Substantia nigra (tissue), 51 donors: ENCODE measurements at places on chromosomes 1 and 21.
A peak's percentile ranks its signal among the peaks of the same experiment; 100 is the strongest.

- peak; percentile 55 for DNase-seq
Observed at GRCh38 chr1:151372058-151372934, at the start of gene SELENBP1. Gene SELENBP1 (minus strand): TSS chr1:151372705. CDS start chr1:151372641, 64 bp downstream.

- no peak for DNase-seq
Observed at GRCh38 chr1:109935451-109935900, 24.8 kb downstream of the CSF1 start.

DNA sequence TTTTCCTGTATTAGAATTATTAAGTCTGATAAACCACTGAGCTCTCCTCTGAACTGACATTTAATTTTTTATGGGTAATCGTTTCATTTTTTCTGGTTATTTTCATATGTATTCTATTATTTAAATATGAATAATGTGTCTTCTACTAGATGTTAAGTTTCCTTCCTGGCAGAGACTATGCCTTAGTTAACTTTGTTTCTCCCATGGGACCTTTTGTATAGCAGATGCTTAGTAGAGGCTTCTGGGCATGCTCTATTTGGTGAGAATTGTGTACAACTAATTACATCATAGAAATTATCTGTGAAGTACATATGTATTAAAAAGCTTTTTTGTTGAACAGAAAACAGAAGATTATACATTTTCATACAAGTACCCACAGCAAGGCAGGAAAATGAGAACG is 23.4 kb downstream of the CTBS start:
- no peak for DNase-seq

DNA sequence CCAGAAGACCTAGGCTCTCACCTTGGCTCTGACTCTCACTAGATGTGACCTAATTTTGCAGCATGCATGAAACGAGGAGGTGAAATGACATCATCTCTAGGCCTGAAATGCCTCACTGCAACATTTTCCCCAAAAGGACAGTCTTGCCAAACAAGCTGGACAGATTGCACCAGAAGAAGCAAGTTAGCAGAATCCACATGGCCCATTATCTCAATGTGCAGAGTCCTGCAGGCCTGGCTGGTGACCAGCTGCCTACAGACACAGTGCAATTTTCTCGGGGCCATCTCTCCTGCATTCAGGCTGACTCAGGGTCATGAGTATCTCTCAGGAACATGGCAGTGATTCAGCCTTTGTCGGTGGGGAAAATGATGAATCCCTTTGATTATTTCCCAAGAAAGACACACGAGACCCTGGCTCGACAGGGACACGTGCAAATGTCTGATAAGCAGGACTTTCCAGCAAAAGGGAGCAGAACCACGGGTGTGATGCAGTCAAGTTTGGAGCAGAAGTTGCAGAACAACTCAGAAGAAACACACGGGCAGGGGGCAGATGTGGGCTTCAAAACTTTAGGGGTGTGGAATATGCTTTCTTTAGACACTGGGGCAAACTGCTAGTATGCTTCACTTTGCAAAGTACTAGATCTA is 38.7 kb downstream of the TRIM67 start:
- DNase-seq = no peak

- DNase-seq = no peak
Observed at GRCh38 chr21:29989634-29990234, 49.9 kb upstream of the GRIK1 start.

DNA sequence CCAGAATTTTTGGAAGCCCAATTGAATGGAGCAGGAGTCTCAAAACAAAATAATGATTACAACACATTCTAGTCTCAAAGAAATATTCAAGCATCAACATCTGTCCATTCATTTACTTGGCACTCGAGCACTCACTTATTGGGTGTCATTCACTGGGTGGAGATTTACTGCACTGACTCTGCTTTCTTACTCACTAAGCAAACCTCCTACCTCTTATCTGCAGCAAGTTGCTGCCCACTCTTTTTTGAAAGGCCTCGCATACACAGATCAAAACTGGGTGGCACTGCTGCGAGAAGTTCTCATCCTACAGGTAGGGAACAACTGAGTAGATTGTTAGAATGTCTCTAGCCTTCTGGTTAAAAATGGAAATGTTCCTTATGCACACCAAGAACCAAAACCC is 18.0 kb downstream of the RHBDL2 start:
- DNase-seq = no peak

DNA sequence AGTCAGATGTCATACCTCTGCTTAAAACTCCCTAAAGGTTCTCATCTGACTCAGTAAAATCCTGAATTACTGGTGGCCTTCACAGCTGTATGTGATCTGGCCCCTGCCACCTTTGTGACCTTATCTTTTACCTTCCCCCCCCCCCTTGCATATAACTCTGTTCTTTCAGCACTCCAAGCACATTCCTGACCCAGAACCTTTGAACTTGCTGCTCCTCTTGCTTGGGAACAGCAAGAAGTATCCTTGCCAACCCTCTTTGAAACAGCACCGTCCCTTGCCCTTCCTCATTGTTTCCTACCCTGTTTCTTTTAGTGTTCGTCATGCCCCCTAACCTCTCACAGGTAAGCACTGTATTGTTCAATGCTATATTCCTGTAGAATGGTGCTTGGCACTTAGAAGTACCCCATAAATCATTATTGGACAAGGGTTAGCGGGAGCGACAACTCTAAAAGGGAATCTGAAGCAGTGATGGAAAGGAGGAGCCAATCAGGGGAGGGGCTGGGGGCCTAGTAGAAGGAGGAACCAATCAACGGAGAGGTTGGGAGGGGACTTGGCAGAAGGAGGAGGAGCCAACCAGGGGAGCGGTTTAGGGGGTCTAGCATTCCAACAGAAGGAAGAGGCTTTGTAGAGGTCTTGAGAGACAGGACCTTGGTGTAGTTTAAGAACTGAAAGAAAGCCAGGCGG is 13.9 kb downstream of the CACHD1 start:
- no peak for DNase-seq

DNA sequence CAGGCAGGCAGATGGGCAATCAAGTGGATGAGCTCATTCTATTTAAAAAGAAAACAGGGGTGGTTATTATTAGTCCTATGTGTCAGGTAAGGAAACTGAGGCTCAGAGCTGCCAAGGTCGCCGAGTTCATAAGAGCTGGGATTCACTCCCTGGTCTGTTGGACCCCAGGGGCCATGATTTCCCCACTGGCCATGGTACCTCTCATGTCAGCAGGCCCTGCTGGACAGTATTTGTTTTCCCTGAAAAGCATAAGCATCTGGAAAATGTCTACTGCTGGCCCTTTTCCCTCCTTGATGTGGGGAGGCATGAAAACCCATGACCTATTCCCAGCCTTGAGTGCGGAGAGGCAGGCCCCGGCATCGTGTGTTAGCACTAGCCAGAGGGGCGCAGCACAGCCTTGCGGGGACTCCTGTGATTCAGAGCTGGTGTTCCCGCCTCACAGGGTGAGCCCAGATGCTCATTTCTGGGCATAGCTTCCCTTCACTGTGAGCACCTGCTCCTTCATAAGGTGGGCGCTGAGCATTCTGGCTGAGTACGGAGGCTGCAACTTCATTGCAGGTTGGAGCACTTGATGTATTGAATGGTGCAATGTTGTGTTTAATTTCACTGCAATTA is 617.5 kb downstream of the PTPRU start:
- DNase-seq = no peak

GRCh38 chr1:174812016-174812415 is 187.7 kb upstream of the CACYBP start:
- DNase-seq = no peak

DNA sequence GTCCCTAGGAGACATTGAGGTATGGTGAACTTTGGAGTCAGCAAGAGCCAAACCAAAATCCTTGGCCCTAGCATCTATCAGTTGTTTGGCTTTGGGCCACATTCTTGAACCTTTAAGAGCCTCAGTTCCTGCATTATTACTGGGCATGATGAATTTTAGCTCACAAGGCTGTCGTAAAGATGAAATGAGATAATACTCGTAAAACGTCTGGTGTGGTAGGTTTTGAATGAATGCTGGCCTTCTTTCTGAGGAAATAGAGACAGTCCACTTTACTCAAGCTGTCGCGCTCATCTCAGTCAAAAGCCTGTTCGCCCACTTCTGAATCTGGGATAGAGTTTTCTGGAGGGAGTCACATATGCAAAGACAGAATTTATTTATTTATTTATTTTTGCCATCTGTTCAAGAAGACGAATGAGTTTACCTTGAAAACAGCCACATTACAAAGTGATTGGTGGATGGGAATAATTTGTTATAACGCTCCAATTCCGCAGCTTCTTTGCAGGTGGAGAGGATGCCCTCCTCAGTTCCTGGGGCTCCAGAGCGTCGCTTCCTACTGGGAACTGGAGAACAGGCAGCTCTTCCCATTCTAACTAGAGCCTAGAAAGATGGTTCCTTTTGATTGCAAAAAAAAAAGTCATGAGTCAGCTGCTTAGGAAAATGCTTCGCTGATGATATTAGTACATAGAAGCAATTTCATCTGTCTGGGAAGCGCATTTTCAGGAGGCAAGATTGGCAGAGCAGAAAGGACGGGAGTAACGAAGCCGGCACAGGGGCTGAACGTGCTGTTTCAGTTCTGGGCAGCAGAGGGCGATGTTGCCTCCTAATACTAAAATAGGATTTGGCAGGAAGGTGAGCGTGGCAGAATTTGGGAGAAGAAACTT is 49.9 kb upstream of the CYP2J2 start:
- peak; percentile 49 for DNase-seq

DNA sequence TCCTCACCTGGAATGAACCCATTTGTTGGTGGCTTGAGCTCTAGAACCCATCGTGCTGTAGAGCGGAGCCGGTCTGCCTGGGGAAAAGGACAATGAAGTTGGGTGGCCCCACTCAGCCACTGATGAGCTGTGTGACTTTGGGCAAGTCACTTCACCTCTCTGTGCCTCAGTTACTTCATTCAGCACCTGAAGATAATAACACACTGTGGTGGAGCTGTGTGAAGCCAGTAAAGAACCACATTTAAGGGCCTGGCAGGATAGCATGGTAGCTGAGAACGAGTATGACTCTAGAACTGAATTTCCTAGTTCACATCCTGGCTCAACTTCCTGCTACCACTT is 37.1 kb downstream of the EPHB2 start:
- DNase-seq = no peak

DNA sequence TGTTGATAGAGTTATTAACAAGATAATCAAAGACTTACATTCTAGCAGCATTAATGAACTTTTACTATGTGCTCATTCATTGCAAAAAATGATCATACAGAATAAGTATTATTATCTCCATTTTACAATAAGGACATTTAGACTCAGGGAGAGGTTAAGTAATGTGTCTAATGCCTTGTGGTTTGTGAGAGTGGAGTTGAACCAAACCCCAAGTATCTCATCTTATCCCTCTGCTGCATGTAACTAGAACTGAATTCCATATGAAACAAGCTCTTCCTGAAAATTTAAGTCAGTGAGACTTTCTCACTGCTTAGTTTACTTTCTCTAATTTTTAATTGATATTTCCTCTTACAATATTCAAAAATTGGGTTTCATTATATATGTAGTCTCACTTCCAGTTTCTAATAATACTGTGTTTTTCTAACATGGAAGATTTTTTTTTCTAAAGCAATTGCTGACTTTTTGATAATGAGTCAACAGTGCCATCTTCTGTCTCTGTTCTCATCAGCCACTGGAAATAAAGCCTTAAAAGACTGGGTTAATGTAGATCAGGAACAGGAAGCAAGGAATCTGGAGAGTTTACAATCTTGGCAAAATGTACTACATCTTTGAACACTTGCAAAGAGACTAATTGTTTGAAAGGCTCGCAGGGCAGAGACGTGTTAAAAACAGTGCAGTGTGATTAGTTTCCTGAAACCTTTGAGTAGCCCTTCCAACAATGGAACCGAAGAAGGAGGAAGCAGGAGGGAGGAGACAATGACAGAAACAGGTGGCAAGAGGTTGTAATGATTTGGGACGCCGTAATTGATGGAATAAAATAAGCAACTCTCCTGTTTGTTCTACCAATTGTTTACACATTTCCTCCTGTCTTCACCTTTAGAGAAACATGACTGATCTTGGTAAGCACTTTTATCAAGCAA is 567.6 kb downstream of the MRPL39 start:
- no peak for DNase-seq

DNA sequence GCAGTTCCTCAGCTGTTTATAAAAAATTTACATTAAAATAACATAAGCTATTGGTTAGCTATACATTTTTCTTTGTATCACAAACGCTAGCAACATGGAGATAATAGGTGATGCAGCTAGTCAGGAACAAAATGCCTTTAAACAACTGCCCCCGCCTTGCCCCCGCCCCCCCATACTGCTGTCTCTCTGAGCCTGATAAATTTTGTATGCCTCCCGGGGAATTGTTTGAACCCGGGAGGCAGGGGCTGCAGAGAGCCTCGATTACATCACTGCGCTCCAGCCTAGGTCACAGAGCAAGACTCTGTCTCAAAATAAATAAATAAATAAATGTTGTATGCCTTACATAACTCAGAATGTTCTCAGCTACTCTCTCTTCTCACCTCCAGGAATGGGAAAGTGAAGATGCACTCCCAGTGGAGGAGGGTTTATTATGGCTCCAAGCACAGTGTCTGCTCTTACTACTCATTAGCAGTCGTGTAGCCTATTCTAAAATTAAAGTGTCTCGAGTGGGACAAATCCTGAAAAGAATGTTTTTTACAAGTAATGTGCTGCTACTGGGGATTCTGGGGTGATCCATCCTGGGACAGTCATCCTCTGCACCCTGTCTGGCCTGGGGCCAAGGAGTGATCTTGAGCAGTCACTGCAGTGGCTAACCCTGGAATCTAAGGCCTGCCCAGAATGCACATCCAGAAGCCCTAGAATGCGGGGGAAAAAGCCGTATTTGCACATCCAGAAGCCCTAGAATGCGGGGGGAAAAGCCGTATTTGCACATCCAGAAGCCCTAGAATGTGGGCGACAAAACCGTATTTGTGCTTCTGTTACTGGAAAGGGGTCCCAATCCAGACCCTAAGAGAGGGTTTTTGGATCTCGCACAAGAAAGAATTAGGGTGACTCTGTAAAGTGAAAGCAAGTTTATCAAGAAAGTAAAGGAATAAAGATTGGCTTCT is 39.4 kb upstream of the ZNF496 start:
- no peak for DNase-seq

DNA sequence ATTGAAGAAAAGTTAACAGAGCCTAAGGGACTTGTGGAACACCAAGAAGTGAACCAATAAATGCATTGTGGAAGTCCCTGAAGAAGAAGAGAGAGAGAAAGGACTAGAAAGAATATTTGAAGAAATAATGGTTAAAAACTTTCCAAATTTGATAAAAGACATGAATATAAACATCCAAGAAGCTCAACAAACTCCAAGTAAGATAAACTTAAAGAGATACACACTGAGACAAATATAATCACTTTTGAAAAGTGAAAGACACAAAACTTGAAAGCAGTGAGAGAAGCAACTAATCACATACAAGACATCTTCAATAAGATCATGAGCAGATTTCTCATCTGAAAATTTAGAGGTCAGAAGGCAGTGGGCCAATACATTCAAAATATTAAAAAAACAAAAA is 91.2 kb downstream of the MPZL1 start:
- no peak for DNase-seq

GRCh38 chr1:190226006-190226405 is 251.7 kb downstream of the BRINP3 start:
- no peak for DNase-seq

DNA sequence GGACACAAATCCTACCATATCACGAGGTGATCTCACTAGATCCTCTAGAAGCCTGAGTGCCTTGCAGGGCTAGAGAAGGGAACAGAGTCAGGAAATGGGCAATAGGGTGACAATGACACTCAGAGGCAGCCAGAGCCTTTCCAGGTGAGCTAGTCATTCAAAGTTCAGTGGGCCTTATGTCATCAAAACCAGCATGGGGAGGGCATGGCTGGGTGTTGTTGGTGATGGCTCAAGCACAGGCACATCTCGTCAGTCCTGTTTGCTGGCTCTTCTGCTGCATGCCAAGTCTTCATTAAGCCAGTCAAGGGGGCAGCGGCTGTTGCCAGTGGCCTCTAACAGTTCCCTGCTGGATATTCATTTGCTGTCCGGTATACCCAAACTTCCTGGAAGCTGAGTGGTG is 99.6 kb upstream of the USP24 start:
- DNase-seq = no peak

- no peak for DNase-seq
Observed at GRCh38 chr21:46351476-46352163, 27.7 kb downstream of the PCNT start.
